Brain pericyte (primary cell): ENCODE measurements at places on chromosomes 7 and 10.

- DNase-seq: peak; percentile 91
Measured at GRCh38 chr10:32139223-32140073, 83.2 kb upstream of the KIF5B start.

DNA sequence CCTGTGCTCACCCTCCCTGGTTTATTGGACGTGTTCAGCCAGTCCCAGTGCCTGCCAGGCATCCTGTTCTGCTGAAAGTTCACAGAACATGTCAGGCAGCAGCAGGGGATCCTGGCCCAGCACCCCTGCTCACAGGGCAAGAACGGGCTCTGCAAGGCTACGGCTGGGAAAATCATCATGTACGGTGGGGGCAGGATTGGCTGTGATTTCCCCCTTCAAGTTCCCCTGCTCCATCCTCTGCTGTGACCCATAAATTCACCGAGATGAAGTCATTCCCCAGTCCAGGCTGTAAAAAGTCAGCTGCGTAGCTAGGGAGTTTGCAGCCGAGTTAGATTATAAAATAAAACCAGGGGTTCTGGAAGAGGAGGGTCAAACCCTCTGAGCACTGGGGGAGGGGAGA is 484.1 kb upstream of the ZMIZ1 start:
- no peak for DNase-seq

DNA sequence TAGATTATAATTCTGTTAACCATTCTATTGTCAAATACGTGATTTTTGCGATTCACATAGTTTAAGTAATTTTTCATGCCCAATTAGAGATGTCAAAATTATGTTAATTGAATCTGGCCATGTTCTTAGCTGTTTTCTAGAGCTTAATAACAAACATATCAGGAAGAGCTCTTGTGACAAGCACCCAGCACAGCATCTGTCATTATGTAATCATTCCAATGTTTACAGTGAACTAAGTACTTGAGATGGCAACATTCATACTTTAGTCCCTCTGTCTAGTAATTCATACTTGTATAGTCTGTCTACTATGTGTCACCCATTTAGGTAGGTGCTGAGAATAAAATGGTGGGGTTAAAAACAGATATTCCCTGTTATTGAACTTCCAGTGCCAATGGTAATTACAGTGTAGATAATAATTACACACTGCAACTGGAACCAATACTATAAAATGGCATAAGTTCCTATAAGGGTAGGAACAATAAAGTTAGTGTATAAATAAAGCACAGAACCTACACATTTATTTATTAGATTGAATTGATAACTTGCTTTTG is 55.2 kb downstream of the ZEB1 start:
- no peak for DNase-seq

- no peak for DNase-seq
Measured at GRCh38 chr10:60963441-60964256, 19.7 kb upstream of the RHOBTB1 start.

DNA sequence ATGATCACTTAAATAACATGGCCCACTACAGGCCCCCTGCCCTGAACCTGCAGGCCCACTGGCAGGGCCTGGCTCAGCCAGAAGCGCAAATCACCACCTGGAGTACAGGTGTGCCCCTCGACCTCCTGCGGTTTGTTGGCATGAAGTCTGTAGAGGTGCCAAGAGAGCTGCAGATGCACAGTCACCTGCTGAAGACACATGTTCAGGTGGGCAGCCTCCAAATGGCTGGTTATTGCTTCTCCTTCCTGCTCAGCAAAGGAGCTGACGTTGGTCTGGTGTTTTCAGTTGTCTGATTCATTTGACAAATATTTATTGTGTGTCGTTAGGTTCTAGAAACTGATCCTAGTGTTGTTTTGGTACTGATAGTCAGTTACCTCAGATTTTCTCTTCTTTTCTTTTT is 29.0 kb downstream of the DHTKD1 start:
- no peak for DNase-seq

DNA sequence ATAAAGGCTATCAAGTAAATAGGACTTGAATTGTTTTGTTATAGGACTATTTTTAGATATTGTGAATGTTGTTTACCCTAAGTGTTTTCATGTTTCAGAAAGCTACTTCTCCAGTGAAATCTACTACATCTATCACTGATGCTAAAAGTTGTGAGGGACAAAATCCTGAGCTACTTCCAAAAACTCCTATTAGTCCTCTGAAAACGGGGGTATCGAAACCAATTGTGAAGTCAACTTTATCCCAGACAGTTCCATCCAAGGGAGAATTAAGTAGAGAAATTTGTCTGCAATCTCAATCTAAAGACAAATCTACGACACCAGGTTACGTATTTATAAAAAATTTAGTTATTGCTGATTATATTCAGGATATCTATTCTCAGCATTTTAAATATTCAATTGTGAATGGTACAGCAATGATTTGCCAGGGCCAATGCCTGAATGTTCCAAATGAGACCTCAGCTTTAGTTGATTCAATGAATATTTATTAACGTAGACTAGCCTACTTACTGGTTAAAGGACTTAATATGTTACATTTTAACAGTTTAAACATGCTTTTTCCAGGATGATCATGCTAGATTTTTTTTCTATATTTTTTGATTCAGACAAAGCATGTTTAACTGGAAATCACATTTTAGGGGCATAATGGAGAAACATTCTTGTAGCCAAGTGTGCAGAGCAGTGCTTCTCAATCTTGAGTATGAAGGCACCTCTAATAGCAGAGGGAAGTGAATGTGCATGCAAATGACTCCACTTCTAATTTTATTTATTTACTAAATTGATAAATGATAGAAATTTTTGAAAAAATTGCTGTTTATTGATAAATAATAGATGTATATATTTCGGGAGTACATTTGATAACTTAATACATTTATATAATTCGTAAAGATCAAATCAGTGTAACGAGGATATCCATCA is 18.2 kb downstream of the ANLN start:
- DNase-seq: no peak

GRCh38 chr10:122850705-122851640 is 5.3 kb upstream of the CUZD1 start:
- DNase-seq: no peak

- no peak for DNase-seq
Measured at GRCh38 chr7:148400101-148400500, 190.5 kb upstream of the C7orf33 start.
